AML-193 (cell line): ENCODE measurements at places on chromosomes 4 and X.
A peak's percentile ranks its signal among the peaks of the same experiment; 100 is the strongest.

- DNase-seq, result no peak
Measured at GRCh38 chr4:40933272-40934053, 183.7 kb downstream of the NSUN7 start.

GRCh38 chrX:133391111-133391510, 24.2 kb downstream of the GPC4 start:
- no peak for DNase-seq

DNA sequence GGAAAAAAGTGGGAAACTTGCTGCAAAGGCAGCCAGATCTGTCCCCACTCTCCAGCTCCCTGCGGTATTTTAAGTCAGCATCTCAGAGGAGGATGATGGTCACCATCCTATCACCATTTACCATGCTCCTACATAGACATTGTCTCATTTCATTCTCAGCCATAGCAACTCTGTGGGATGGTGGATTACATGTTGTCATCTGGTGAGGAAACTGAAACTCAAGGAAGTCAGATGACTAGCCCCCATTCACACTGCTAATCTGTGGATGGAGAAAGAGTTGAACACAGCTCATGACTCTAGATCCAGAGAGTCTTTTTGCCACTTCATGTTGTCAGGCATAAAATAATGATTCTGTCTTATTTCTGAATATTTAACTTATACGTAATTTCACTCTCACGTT, 323.5 kb downstream of the PTTG2 start:
- no peak for DNase-seq

GRCh38 chr4:74205046-74205445, 47.1 kb downstream of the MTHFD2L start:
- DNase-seq, result no peak

DNA sequence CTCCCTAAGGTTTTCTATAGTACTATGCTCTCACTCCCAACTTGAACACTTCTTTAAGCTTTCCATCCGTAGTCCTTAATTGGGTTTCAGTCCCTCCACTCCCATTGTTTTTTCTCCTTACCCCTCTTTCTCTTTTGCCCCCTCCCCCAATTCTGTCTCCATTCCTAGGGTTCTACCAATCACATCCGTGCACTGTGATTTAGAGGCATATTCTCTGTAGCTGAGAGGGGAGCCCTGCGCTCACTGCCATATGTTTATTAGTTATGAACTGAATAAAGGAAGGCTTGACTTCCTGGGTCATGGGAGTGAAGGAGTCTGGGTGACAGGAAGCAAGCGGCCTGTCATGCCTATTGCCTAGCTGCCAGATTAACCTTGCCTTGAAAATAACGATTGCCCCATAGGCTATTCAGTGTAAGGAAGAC, 471 bp downstream of the MCTS1 start:
- peak; percentile 45 for DNase-seq

- no peak for DNase-seq
Measured at GRCh38 chr4:151541389-151542071, 132.6 kb downstream of the FHIP1A start.

DNA sequence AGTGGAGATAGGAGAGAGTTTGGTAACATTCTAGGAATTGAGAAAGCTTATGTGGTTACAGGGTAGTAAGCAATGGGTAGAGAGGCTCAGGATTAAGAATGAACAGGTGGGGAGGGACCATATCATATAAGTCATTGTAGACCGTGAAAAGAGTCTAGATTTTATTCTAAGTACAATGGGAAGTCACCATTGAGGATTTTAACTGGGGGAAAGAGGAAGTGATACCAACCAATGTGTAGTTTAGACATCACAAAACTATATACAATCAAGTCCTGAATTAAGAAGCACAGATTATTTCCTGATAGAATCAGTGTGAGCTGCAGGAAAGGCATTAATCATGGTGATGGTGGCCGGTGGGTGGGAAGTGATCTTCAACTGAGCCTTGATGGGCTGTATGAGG, 178.3 kb upstream of the ZIC3 start:
- DNase-seq, result no peak
